AG04450 (cell line): ENCODE measurements at places on chromosomes 12 and 14.

- no peak for DNase-seq
Measured at GRCh38 chr12:43332977-43333640, 218.9 kb downstream of the ADAMTS20 start.

DNA sequence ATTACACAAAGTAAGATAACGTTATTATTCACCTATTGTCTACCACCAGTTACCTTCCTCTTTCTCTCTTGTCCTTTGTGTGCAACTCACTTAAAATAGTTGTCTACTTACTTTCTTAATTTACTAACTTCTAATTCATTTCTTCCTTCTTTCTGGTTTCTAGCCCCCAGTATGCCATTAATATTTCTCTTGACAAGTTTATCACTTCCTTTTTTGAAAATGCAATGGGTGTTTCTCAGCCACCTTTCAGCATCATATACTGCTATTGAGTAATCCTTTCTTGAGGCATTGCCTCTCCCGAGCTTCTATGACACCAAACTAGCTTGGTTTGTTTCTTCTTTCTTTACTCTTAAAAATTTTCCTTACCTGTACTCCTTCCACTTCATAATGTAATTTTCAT lies 633.6 kb downstream of the TMTC2 start:
- no peak for DNase-seq

GRCh38 chr14:98168211-98168985 lies 1103.6 kb downstream of the BCL11B start:
- no peak for DNase-seq

GRCh38 chr12:95473231-95473883 lies 595 bp upstream of the METAP2 start:
- DNase-seq = no peak

DNA sequence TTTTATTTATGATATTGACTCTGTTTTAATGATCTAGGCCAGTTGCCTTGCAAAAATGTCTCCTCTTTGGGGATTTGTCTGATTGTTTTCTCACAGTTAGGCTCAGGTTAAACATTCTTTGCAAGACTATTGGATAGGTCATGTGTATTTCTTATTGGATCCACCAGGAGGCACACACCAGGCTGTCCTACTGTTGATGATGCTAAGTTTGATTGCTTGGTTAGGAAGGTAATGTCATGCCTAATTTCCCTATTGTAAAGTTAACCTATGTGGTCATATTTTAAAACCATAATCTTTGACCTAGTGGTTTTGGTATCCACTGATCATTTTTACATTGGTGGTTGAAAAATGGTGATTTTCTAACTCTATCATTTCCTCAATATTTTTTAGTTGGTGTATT lies 137.1 kb downstream of the BRMS1L start:
- no peak for DNase-seq
